Activated naive CD8-positive, alpha-beta T cell treated with anti-CD3 and anti-CD28 coated beads, Interleukin-2, amount 50 U/mL, for 16 hours (primary cell): ENCODE measurements at places on chromosomes 7 and 10.

DNA sequence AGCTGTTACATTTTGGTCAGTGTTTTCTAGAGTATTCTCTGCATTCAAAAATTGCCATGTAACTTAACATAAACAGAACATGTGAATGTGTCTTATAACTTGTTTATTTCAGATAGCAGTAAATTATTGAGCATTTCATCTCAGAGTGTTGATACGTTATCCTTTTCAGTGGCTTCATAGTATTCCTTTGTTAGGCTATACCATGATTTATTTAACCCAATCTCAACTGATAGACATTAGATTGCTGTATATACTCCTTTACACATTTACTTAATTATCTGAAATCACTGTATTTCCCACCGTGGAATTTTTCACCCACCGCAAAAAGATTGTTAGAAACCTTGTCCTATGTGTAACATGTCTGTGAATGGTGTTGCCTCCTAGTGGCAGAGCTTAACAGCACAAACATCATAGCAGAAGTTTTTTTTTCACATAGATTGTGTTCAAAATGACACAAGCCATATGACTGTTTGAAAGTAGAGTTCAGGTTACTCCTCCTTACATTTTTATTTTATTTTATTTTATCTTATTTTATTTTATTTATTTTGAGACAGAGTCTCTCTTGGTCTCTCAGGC, 21.4 kb downstream of the SLF2 start:
- DNase-seq = no peak

- DNase-seq = no peak
Measured at GRCh38 chr10:98892523-98892922, 343.1 kb downstream of the HPSE2 start.

DNA sequence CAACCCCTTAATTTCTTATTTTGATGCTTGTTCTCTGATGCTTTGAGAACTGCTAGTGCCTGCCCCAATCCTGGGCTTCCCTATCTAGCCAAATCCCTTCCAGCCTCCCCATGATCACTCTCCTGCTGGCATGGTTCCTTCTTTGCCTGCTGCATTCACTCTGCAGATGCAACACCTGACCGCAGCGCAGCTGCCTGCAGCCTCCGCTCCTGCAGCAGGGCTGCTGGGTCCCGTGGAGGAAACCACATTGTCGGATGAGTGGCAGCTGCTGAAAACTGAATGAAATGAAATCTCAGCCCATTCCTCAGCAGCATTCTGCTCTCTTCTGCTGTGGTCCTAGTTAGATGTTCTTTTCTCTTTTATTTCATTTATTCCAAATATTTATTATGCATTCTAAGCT, 320.3 kb downstream of the CCDC3 start:
- no peak for DNase-seq

- DNase-seq = no peak
Measured at GRCh38 chr10:110368002-110368401, 63.3 kb upstream of the SMNDC1 start.

GRCh38 chr10:23793577-23793976, 354.7 kb downstream of the OTUD1 start:
- no peak for DNase-seq

DNA sequence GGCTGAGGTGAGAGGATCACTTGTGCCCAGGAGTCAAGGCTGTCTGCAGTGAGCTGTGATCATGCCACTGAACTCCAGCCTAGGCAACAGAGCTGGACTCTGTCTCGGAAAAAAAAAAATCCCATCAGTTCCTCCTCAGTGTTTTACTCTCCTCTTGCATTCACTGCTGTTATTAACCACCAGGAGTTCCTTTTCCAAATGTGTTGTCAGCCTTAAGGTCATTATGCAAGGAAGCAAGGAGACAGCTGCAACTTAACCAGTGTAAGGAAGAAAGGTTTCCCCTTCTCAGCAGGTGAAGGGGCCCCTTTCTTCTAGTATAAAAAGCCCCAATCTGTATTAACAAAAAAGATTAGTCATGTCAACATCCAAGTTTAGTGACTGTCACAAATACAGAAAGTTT, 86.6 kb upstream of the LEP start:
- no peak for DNase-seq

DNA sequence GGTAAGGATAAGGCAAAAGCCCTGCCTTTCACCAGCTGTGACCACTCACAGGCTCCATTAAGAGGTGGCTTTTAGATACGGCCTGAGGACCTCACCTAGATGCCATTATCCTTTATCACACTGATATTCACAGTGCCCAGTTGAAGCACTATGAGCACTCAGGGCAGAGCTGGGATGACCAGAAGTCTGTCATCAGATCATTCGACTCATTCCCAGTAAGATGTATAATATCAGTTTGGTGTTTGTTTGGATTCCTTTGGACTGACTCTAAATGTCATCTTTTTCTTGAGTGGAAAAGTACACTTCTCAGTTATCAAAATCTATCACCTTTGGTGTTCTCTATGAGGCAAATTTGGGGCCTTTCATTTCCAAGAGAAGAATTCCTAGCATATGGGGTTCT, 18.7 kb downstream of the CCDC136 start:
- no peak for DNase-seq

- DNase-seq = no peak
Measured at GRCh38 chr7:124881981-124882380, 47.6 kb downstream of the POT1 start.

DNA sequence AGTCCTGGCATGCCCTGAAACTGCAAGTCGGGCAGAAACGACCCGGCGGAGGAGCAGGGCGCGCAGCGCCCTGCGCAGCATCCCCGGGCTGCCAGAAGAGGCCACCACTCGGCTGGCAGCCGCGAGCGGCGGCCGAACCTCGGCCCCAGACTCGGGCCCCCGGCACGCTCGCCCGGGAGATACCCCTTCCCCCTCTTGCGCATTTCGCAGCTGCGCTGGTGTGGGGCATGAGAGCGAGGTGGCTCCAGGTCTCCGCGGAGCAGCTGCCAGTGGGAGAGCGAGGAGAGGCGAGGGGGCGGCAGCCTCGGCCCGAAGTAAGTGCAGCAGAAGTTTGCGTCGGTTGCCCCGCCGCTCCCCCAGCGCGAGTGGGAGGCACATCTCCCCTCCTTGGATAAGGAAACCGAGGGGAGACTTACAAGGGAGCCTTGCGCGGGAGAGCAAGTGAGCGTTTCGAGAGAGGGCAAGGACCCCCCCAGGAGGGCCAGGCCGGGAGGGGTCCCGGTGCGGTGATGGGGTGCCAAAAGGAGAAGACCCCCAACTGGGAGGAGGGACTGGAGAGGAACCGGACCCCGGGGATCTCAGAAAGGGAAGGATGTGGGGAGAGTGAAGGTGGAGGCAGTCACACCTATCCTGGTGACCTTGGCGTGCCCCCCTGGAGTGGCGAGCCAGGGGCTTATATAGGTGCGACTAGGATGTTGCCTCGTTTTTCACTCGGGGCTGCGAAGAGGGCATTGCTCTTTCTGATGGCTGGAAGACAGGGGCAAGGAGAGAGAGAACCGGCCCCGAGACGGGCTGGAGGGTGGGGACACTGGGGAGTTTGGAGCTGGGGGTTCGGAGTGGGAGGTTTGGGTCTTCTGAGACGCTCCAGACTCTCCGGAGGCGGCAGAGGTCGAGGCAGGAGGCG, 256.3 kb downstream of the OTUD1 start:
- DNase-seq = no peak

DNA sequence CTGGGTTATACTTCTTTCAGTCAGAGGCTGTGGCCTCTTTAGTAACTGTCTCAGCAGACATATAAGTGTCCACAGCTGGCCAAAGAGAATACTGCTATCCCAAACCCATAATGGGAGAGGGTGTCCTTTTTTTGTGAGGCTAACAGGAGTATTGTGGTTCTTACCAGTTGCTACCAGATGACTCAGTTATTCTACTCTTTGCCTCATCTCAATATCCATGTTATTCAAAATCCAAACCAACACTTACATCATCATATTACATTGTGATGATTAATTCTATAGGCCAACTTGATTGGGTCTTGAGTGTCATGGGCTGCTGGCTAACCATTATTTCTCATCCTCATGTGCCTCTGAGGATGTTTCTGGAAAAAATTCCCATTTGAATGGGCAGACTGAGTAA, 120.9 kb downstream of the TMEM168 start:
- no peak for DNase-seq

DNA sequence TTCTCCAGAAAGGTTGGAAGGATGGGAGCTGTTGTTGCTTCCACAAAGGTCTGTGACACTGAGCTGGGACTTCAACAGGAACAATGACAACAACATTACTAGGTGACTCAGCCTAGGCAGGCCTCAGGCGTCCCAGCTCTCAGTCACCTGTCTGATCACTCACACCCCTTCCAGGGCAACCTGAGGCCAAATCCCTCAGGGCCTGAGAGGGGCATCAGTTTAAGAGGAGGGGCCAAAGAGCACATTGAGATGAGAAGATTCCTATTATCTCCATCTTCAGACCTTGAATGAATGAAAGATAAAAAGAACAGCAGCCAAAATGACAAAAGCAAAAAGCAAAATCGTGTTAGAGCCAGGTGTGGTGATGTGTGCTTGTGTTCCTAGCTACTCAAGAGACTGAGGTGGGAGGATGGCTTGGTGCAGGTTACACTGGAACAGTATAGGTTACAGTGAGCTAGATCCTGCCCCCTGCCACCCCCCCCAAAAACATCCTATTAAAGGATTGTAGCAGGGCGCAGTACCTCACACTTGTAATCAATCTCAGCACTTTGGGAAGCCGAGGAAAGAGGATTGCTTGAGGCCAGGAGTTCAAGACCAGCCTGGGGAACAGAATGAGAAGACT, at the start of gene ATG9B:
Gene ATG9B (minus strand): TSS at position 60 of the 622 bp plus-strand sequence. CDS start 71 bp downstream, outside the sequence.
- no peak for DNase-seq

GRCh38 chr7:30436046-30436445, 42.5 kb downstream of the NOD1 start:
- DNase-seq = no peak

DNA sequence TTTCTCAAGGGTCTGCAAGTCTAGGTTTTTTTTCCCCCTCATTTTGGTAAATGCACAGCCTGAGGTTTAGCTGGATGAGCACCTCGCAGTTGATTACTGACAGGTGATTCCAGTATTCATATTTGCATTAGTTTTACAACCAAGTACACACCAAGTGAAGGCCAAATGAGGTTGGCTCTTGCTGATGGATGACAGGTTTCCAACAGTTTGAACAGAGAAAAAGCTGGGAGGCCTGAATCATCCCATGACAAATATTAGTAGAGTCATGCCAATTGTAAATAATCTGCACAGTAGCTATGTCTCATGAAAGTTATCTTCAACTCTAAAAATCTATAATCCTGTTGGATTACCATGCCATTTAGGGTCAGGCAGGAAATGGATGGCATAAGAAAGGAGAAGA, 399.8 kb downstream of the HTR7 start:
- DNase-seq = no peak

GRCh38 chr10:64040781-64041180, 519.6 kb downstream of the REEP3 start:
- no peak for DNase-seq

DNA sequence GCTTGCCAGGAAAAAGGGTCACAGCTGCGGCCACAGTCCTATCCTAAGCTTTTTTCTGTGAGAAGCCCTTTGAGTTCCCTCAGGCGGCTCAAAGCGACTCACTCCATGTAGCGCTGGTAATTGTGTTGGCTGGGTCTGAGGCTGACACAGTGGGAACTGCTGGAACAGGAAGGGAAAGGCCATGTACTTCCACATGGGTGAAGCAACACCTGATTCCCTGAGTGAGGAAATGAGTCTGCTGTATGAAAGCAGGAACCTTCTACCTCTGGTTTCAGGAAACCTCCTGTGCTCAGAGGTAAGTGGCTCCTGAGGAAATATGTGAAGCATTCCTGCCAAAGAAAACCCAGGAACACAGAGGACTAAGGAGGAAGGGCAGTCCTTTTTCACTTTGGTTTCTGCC, 734.6 kb upstream of the SORCS1 start:
- DNase-seq = no peak

- DNase-seq = no peak
Measured at GRCh38 chr10:129628823-129629222, 161.8 kb downstream of the MGMT start.

GRCh38 chr7:8566016-8566415, 132.6 kb downstream of the NXPH1 start:
- DNase-seq = no peak

DNA sequence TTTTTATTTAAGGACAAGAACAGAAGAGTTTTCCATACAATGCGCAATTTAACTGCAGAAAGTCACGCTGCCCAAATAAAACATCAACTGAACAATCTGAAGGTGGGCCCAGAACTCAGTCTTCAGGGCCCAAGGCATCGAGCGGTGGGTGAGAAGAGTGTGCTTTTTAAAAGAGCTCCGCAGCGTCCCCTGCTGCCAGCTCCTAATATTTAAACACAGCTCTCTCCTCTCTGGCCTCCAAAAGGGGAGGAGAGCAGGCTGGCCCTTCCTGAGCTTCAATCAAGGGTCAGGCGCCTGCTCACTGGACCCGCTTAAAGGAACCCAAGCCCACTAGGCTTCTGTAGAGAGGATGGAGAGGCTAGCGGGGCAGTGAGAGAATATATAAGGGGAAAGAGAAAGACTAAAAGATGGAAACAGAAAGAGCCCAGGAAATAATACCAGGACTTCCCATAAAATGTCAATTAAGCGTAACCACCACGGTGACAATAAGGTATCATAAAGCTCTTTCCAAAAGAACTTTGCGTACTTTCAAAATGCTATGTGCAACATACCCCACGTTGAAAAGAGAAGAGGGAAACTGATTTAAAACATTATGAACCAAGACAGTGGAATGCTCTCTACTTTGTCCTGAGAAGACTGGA, 2.8 kb downstream of the FAM53B start:
- no peak for DNase-seq
